Tibial nerve (tissue), 4 donors: ENCODE measurements at places on chromosomes 3 and 15. TPM values are rescaled to one million over a fixed set of nuclear protein-coding genes. Genes with fewer than 3 reads are reported as not detected.
A peak's percentile ranks its signal among the peaks of the same experiment; 100 is the strongest.

Gene RBPMS2
- total RNA-seq: 1.7 TPM

Gene EOMES
- 1.7 TPM for total RNA-seq

Gene AADACL2
- total RNA-seq: not detected

Gene MEX3B
- 1.9 TPM for total RNA-seq

Gene PEX11A
- 9.0 TPM for total RNA-seq

Gene SPTBN5
- 20.8 TPM for total RNA-seq

Gene EPHB1
- total RNA-seq: 2.6 TPM

- DNase-seq: no peak
Measured at GRCh38 chr3:151275091-151275490, 3.3 kb downstream of the P2RY14 start.

DNA sequence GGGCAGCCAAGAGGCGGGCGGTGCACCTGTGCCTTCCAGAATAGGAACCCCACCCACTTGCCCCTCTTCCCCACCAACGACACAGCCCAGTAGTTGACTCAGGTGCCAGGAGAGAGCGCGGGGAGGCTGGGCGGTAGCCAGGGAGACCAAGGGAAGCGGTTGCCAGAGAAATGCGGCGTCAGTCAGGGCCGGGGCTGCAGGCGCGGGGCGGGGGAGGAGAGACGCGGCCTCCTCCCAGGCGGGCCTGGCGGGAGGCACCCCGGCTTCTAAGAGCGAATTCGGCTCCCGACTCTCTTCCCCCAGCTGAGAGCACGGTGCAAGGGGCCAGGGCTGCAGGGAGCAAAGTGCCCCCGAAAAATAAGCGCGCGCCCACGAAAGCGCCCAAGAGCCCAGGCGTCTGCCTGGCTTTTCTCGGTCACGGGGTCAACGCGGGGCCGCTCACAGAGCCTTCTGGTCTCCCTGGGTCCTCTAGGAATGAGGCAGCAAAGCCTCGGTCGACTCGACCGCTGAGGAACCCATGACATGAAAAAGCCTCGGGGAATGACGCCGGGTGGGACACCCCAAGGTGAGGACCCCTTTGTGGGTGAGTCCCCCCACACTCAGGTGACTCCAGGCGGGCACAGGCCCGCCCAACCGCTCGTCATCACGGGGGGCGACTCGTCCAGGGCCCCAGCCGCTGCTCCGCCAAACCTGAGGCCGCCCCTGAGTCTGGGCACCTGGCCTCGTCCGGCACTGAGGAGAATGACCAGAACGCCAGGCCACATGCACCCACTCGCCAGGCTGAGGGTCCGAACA is 716 bp downstream of the CPEB1 start:
- no peak for DNase-seq

- DNase-seq: no peak
Measured at GRCh38 chr15:39695793-39696192, 86.8 kb downstream of the FSIP1 start.

GRCh38 chr15:34185666-34186065 is 24.2 kb downstream of the KATNBL1 start:
- no peak for DNase-seq

DNA sequence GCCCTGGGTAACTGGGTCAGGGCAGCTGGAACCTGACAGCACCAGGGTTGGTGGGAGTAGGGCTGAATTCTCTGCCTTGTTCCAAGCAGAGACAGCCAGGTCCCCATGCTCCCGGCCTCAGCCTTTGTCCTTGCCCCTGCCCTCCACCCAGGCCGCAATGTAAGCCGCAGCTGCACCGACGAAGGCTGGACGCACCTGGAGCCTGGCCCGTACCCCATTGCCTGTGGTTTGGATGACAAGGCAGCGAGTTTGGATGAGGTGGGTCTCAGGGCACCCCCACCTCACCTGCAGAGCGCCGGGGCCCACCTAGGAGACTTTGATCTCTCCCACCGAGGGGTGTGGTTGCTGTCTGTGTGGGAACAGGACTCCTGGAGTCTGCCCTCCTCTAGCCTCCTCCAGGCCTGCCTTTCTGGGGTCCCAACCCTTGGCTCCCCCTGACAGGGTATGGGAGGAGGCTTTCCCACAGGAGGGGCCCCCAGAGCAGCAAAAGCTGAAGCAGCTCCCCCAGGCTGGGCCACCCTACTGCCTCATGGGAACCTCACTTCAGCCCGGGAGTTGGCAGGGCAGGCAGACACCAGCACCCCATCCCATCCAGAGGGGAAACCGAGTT is 23.4 kb downstream of the VIPR1 start:
- no peak for DNase-seq

DNA sequence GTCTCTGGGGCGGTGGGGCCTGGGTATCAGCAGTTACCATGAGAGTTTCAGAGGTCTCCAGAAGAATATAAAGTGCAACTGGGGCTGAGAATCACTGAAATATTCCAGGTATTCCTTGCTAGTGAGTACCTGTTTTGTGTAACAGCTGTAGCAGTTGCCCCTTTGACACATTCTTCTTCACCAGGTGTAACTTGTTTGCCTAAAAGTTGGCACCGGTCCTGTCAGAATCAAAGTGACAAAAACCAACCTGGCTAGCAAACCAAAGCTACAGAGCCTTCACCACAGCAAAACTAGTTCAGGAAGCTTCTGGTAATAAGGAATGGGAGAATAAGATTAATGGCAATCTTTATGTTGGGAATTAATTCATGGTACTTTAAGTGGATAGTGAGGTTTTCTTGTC is 296.0 kb downstream of the NAALADL2 start:
- DNase-seq: no peak

- DNase-seq: no peak
Measured at GRCh38 chr15:47750030-47750739, 32.9 kb downstream of the SEMA6D start.

DNA sequence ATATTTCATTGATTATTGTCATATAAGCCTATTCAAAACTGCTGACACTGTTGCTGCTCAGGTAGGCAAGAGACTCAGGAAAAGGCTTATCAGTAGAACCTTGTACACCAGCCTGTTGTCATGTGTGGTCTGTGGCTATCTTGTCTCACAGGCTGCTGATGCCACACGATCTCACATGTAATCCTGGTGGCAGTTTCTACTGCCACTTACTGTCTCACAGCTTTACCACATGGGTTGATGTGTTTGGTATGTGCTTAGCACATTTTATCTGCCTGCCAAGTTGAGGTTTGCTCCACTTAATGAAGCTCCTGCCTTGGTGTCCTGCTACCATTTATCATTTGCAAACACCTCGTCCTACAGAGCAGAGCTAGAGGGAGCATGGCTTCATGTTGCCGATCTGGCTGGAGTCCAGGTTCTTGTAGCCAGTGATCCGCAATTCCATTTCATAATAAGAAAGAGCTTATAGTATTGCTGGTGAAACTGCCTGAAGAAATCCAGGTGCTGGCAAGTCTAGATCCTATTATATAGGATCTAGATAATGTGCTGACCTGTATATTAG is 637.9 kb downstream of the NLGN1 start:
- DNase-seq: no peak

DNA sequence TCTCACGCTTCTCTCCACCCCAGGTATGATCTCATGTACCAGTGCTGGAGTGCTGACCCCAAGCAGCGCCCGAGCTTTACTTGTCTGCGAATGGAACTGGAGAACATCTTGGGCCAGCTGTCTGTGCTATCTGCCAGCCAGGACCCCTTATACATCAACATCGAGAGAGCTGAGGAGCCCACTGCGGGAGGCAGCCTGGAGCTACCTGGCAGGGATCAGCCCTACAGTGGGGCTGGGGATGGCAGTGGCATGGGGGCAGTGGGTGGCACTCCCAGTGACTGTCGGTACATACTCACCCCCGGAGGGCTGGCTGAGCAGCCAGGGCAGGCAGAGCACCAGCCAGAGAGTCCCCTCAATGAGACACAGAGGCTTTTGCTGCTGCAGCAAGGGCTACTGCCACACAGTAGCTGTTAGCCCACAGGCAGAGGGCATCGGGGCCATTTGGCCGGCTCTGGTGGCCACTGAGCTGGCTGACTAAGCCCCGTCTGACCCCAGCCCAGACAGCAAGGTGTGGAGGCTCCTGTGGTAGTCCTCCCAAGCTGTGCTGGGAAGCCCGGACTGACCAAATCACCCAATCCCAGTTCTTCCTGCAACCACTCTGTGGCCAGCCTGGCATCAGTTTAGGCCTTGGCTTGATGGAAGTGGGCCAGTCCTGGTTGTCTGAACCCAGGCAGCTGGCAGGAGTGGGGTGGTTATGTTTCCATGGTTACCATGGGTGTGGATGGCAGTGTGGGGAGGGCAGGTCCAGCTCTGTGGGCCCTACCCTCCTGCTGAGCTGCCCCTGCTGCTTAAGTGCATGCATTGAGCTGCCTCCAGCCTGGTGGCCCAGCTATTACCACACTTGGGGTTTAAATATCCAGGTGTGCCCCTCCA is 19.1 kb downstream of the TYRO3 start:
- DNase-seq: no peak

GRCh38 chr3:32237670-32238452 is 619 bp upstream of the CMTM8 start:
- peak; percentile 34 for DNase-seq

DNA sequence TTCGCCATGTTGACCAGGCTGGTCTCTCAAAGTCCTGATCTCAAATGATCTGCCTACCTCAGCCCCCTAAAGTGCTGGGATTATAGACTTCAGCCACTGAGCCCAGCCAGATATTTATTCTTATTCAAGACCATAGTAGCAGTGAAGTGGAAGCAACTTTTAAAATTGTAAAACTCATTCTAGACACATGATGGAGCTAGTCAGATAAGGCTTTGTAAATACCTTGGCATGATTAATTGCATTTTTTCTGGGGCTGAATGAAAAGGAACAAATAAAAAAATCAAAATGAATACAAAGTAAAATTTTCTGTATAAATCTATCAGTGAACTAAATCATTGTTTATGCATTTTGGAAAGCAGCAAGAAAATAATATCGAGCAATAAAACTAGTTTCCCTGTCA is 4.1 kb upstream of the MYO1E start:
- no peak for DNase-seq

DNA sequence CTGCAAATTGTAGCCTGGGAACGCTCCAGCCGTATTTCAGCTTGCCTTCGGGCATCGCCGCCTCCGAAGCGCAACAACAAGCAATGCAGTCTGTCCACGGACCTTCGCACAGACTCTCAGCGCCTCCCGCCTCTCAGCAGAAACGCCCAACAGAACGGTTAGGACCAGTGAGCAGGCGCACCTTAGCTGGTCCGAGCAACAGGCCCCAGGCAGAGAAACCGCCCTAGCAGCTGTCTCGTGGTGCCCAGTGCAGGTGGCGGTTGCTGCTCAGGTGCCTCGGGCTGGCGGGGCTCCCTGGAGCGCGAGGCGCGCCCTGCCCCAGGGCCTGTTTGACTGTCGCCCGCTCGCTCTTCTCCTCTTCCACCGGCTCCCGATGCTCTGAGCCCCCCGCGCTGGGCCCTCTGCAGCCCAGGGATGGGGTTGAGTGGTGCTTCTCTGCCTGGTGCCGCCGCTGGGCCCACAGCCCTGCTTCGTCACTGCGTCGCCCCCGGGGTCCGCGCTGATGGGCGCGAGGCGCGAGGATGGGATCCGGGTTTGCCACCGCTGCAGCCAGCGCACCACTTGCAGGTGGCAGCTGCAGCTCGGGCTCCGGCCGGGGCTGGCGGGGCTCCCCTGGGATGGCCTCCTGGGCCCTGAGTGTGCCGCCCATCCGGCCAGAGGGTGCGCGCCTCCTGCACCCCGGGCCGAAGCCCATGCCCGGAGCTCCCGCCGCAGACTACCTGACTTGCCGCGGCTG is 268.4 kb upstream of the FRG2C start:
- DNase-seq: no peak

- no peak for DNase-seq
Measured at GRCh38 chr15:81887912-81888311, 157.9 kb downstream of the MEX3B start.

DNA sequence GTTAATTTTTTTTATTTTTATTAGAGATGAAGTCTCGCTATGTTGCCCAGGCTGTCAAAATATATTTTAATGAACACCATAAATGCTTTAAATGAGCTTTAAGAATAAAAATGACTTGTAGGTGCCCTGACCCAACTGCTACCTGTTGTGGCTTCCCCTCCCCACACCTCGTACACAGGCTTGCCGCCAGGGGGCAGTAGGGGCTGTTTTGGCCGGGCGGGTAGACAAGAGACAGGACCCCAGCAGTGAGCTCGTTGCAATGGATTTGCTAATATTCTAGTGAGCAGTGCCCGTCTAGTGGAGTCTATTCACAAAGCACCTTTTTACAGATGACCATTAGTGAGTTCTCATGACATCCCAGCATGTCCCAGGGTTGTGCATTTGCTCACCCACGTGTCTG is 418.1 kb downstream of the OCA2 start:
- DNase-seq: no peak

GRCh38 chr3:97391167-97391566 is 373.4 kb upstream of the ARL6 start:
- no peak for DNase-seq

- DNase-seq: no peak
Measured at GRCh38 chr15:90701048-90701447, 16.1 kb upstream of the BLM start.

- no peak for DNase-seq
Measured at GRCh38 chr3:129829640-129830039, 63.9 kb downstream of the TMCC1 start.

GRCh38 chr15:84831028-84831427 is 13.9 kb downstream of the ALPK3 start:
- no peak for DNase-seq

GRCh38 chr15:52278636-52279367 is 16.8 kb downstream of the MYO5C start:
- DNase-seq: no peak

GRCh38 chr15:35293353-35294130 is 208.4 kb upstream of the NANOGP8 start:
- DNase-seq: no peak

GRCh38 chr3:64318668-64319271 is 93.5 kb upstream of the PRICKLE2 start:
- DNase-seq: no peak

DNA sequence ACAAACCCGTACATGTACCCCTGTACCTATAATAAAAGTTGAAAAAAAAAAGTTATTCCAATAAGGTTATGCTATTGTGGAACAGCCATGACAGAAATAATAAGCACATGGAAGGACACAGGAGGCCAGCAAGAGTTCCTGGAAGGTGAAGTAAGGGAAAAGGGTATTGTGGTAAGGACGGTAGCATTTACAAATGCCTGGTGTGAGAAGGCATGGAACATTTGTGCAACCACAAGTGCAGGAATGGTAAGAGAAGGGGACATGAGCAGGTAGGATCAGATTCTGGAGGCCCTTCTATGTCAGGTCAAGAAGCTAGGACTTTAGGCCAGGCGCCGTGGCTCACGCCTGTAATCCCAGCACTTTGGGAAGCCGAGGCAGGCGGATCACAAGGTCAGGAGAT is 82.5 kb downstream of the PPP2R3A start:
- DNase-seq: no peak
